ENCODE measurements at places on chromosomes 11 and 22. TPM values are rescaled to one million over a fixed set of nuclear protein-coding genes. Genes with fewer than 3 reads are reported as not detected.
A peak's percentile ranks its signal among the peaks of the same experiment; 100 is the strongest.

DNA sequence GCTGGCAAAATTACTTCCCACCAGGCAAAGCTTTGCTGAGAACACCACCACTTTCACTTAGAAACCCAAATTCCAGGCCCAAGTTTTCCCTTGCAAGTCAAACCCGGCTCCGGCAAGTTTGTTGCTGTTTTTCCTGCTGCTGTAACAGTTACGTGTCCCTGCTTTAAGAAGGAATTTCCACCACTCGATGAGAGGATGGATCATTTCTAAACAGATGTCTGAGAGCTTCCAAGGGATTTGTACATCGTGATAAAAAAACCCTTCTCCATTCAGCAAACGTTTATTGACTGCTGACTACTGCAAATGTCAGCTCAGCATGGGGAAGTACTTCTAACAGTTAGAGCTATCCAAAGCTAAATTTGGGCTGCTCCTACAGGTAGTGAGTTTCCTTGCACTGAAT, 19.7 kb downstream of the P2RX3 start:
- H3K27ac ChIP-seq = no peak overlapping the region
- peaks cover 3% of the 10 kb centered on the region for H3K27me3 ChIP-seq
- no peaks in the 10 kb centered on the region for H3K36me3 ChIP-seq
- no peak for DNase-seq

- peaks cover 4% of the 10 kb centered on the region for H3K27me3 ChIP-seq
- peak; percentile 69 for DNase-seq
- H3K27ac ChIP-seq = no peak overlapping the region
These were observed 22.4 kb downstream of the MMP10 start for GRCh38 chr11:102757823-102758549.

The RAB36 gene
- polyA plus RNA-seq = 4.6 TPM

- no peak overlapping the region for H3K27ac ChIP-seq
- no peak for DNase-seq
- H3K36me3 ChIP-seq = no peaks in the 10 kb centered on the region
- peaks cover 28% of the 10 kb centered on the region for H3K4me1 ChIP-seq
- H3K27me3 ChIP-seq = no peaks in the 10 kb centered on the region
These were observed 2.8 kb upstream of the CLCF1 start for GRCh38 chr11:67376063-67376820.

The APLNR gene
- polyA plus RNA-seq = not detected

GRCh38 chr11:62444236-62444833, 25.5 kb downstream of the SCGB1A1 start:
- peak; percentile 69 for DNase-seq
- H3K36me3 ChIP-seq = no peaks in the 10 kb centered on the region
- H3K4me3 ChIP-seq = peak overlapping the region; percentile 23
- H3K4me1 ChIP-seq = peaks cover 24% of the 10 kb centered on the region

DNA sequence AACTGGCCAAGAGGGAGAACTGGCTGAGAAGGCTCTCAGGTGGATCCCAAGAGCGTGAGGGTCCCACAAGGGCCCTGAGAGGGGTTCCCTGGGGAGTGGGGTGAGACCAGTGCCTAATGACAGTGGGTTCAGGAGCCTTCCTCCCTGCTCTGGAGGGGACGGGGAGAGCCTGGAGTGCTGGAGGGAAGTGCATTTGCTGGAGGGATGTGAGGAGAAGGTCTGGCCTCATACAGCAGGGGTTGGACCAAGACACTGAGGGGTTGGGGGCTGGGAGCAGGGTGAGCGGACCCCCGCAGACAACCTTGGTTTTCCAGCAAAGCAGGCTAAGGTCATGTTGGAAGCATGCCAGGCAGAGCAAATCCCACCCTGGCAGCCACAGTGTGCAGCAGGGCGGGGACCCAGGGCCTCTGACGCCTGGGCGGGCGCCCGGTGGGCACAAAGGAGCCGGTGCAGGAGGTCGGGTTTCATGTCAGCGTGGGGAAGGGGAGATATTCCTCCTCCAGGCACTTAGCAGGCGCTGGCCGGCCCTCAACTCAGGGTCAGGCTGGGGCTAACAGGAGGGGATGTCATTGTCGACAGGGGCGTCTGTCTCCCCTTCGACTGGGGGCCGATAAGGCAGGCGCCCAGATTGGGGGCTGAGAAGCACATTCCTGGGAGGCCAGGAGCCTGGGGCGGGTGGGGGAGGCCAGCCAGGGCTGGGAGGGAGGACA, 3.1 kb upstream of the DERL3 start:
- H3K27me3 ChIP-seq = no peaks in the 10 kb centered on the region
- no peak overlapping the region for H3K27ac ChIP-seq
- no peaks in the 10 kb centered on the region for H3K36me3 ChIP-seq
- H3K4me1 ChIP-seq = peaks cover 9% of the 10 kb centered on the region
- no peak for DNase-seq
- H3K4me3 ChIP-seq = no peak overlapping the region

- H3K27ac ChIP-seq = no peak overlapping the region
- no peaks in the 10 kb centered on the region for H3K36me3 ChIP-seq
- no peaks in the 10 kb centered on the region for H3K27me3 ChIP-seq
- H3K4me1 ChIP-seq = peaks cover 2% of the 10 kb centered on the region
- DNase-seq = no peak
These were observed 3.8 kb downstream of the USP47 start for GRCh38 chr11:11845551-11845950.

The SLC35F2 gene
- polyA plus RNA-seq = 2.8 TPM

DNA sequence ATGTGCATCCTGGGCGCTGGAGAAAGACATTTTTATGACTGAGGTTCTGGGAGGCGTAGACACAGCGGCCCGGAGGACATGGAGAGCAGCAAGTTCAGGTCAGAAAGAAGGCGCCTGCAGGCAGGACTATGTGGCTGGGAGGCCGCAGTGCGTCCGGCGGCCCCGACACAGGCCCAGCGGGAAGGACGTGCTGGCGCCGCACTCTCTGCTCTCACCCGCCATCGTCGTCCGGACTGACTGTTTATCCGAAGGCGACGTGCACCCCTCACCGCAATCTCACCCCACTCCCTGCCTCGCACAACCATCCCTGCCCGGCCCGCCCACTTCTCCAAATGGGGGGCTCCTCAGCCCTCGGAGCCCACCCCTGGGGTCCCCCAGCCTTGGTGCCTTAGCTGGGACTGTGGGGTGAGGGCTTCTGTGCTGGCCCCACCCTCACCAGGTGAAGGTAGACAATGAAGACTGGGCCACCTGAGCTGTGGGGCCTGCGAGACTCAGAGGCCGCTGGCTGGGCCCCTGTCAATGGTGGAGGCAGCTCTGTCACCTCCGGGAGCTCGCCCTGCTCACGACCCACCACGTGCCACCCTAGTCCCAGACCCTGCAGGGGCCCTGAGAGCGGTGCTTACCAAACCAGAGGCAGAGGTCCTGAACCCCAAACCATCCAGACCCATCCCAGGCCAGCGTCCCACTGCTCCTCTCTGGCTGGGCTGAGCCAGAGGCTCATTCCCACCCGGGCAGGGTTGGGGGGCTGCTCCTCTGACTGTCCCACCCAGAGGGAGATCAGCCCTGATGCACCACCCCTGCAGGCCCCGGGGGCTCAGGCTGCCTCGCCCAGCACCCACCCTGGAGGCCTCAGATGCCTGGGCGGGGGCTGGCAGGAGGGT, 16.2 kb upstream of the MUC5B start:
- H3K4me1 ChIP-seq = no peaks in the 10 kb centered on the region
- no peaks in the 10 kb centered on the region for H3K36me3 ChIP-seq
- no peak overlapping the region for H3K27ac ChIP-seq
- no peaks in the 10 kb centered on the region for H3K27me3 ChIP-seq

The EIF1AD gene
- polyA plus RNA-seq = 30.0 TPM

The LSP1 gene
- 1.3 TPM for polyA plus RNA-seq

DNA sequence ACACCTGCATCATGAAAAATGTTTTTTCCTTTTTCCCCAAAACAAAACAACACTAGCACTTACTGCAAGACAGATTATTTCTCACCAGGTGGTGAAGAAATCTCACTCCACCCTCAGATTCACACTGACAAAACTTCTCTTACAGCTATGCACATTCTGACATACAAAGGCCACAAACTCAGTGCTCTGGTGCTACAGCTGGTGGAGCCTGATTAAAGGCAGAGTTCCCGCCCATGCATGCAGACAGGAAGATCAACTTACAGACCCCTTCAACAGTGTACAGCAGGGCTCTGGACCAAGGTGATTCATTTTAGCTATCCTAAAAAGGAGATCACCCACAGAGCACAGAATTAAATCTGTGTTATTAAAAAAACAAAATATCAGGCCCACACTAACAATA, 112.6 kb downstream of the CADM1 start:
- H3K36me3 ChIP-seq = no peaks in the 10 kb centered on the region
- H3K27ac ChIP-seq = no peak overlapping the region
- DNase-seq = peak; percentile 63
- H3K27me3 ChIP-seq = no peaks in the 10 kb centered on the region
- H3K4me3 ChIP-seq = no peak overlapping the region
- no peaks in the 10 kb centered on the region for H3K4me1 ChIP-seq

GRCh38 chr11:121091492-121092152, 9.4 kb upstream of the TECTA start:
- H3K27ac ChIP-seq = no peak overlapping the region
- no peak for DNase-seq
- H3K4me1 ChIP-seq = no peaks in the 10 kb centered on the region
- no peak overlapping the region for H3K4me3 ChIP-seq

GRCh38 chr11:47236482-47236881, 12.1 kb downstream of the ACP2 start:
- H3K4me3 ChIP-seq = no peak overlapping the region
- H3K36me3 ChIP-seq = peaks cover 23% of the 10 kb centered on the region
- DNase-seq = peak; percentile 49
- no peak overlapping the region for H3K27ac ChIP-seq
- H3K27me3 ChIP-seq = no peaks in the 10 kb centered on the region
- peaks cover 9% of the 10 kb centered on the region for H3K4me1 ChIP-seq

GRCh38 chr22:36073476-36073875, 44.9 kb upstream of the RBFOX2 start:
- no peak overlapping the region for H3K27ac ChIP-seq
- no peaks in the 10 kb centered on the region for H3K27me3 ChIP-seq
- peak; percentile 42 for DNase-seq
- no peak overlapping the region for H3K4me3 ChIP-seq
- H3K4me1 ChIP-seq = no peaks in the 10 kb centered on the region

GRCh38 chr11:40023724-40024123, 1435.7 kb downstream of the LRRC4C start:
- no peaks in the 10 kb centered on the region for H3K27me3 ChIP-seq
- no peak overlapping the region for H3K27ac ChIP-seq
- no peak overlapping the region for H3K4me3 ChIP-seq
- no peaks in the 10 kb centered on the region for H3K4me1 ChIP-seq
- no peaks in the 10 kb centered on the region for H3K36me3 ChIP-seq

The CWC15 gene
- polyA plus RNA-seq = 54.0 TPM

- no peak overlapping the region for H3K27ac ChIP-seq
- H3K36me3 ChIP-seq = no peaks in the 10 kb centered on the region
- no peak for DNase-seq
- no peak overlapping the region for H3K4me3 ChIP-seq
- peaks cover 4% of the 10 kb centered on the region for H3K4me1 ChIP-seq
These were observed 72.0 kb downstream of the MICAL3 start for GRCh38 chr22:17952273-17952801.

The TRIM48 gene
- polyA plus RNA-seq = not detected

The BIK gene
- polyA plus RNA-seq = not detected

- no peak for DNase-seq
- H3K27me3 ChIP-seq = no peaks in the 10 kb centered on the region
- no peaks in the 10 kb centered on the region for H3K36me3 ChIP-seq
- no peaks in the 10 kb centered on the region for H3K4me1 ChIP-seq
These were observed 22.1 kb upstream of the XKR3 start for GRCh38 chr22:16847271-16847670.

GRCh38 chr11:123187248-123187647, 7.8 kb downstream of the CLMP start:
- peak overlapping the region; percentile 84 for H3K27ac ChIP-seq
- H3K4me3 ChIP-seq = no peak overlapping the region
- peaks cover 34% of the 10 kb centered on the region for H3K4me1 ChIP-seq
- H3K36me3 ChIP-seq = peaks cover 3% of the 10 kb centered on the region
- no peak for DNase-seq
- no peaks in the 10 kb centered on the region for H3K27me3 ChIP-seq

DNA sequence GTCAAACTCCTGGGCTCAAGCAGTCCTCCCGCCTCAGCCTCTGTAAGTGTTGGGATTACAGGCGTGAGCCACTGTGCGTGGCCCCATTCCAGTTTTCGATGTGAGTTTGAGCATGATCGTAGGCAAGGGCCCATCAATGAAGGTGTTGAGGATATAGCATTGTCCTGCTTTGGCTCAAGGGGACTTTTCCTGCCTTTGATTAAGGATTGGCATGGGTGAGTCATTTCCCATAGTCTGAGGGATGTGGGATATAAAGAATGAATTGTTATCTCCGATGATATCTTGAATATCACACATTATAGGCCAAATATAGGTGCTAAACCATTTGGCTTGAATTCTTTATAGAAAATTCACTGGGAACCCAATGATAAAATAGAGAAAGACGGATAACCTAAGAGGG, 30.4 kb downstream of the STIM1 start:
- H3K4me3 ChIP-seq = no peak overlapping the region
- no peaks in the 10 kb centered on the region for H3K36me3 ChIP-seq
- no peaks in the 10 kb centered on the region for H3K27me3 ChIP-seq
- no peak overlapping the region for H3K27ac ChIP-seq

The MS4A12 gene
- not detected for polyA plus RNA-seq

- H3K36me3 ChIP-seq = no peaks in the 10 kb centered on the region
- H3K4me3 ChIP-seq = no peak overlapping the region
- H3K27me3 ChIP-seq = no peaks in the 10 kb centered on the region
These were observed 69.2 kb upstream of the OR9G4 start for GRCh38 chr11:56817661-56818060.

- H3K4me3 ChIP-seq = no peak overlapping the region
- no peaks in the 10 kb centered on the region for H3K4me1 ChIP-seq
- H3K27ac ChIP-seq = no peak overlapping the region
- DNase-seq = peak; percentile 29
- no peaks in the 10 kb centered on the region for H3K27me3 ChIP-seq
These were observed 519.5 kb upstream of the LRRC4C start for GRCh38 chr11:41978945-41979344.

The AIFM3 gene
- 0.15 TPM for polyA plus RNA-seq

GRCh38 chr11:72136684-72137262, 1.2 kb downstream of the FOLR3 start:
- H3K27me3 ChIP-seq = no peaks in the 10 kb centered on the region
- no peak overlapping the region for H3K27ac ChIP-seq
- H3K4me1 ChIP-seq = no peaks in the 10 kb centered on the region
- no peaks in the 10 kb centered on the region for H3K36me3 ChIP-seq

- H3K27me3 ChIP-seq = peaks cover 4% of the 10 kb centered on the region
- H3K27ac ChIP-seq = no peak overlapping the region
- no peaks in the 10 kb centered on the region for H3K36me3 ChIP-seq
- H3K4me3 ChIP-seq = no peak overlapping the region
- no peaks in the 10 kb centered on the region for H3K4me1 ChIP-seq
These were observed 35.8 kb upstream of the UBASH3B start for GRCh38 chr11:122619757-122620156.

The DNAJB7 gene
- polyA plus RNA-seq = not detected

The OR5B21 gene
- polyA plus RNA-seq = not detected

- H3K4me3 ChIP-seq = no peak overlapping the region
- no peak for DNase-seq
- H3K27ac ChIP-seq = no peak overlapping the region
- no peaks in the 10 kb centered on the region for H3K27me3 ChIP-seq
These were observed 12.5 kb downstream of the OTUB1 start for GRCh38 chr11:63998558-63999348.

- no peak overlapping the region for H3K4me3 ChIP-seq
- no peak overlapping the region for H3K27ac ChIP-seq
- peaks cover 14% of the 10 kb centered on the region for H3K4me1 ChIP-seq
- H3K27me3 ChIP-seq = no peaks in the 10 kb centered on the region
These were observed 14.5 kb upstream of the MB start for GRCh38 chr22:35631597-35631996.

GRCh38 chr11:64331569-64332371, 8.2 kb upstream of the CCDC88B start:
- H3K27ac ChIP-seq = no peak overlapping the region
- peaks cover 14% of the 10 kb centered on the region for H3K4me1 ChIP-seq
- H3K4me3 ChIP-seq = no peak overlapping the region
- no peaks in the 10 kb centered on the region for H3K36me3 ChIP-seq
